Right cardiac atrium (tissue), 5 donors: ENCODE measurements at places on chromosomes 4 and X.

- no peak for DNase-seq
Measured at GRCh38 chrX:95884186-95884585, 800.5 kb upstream of the DIAPH2 start.

DNA sequence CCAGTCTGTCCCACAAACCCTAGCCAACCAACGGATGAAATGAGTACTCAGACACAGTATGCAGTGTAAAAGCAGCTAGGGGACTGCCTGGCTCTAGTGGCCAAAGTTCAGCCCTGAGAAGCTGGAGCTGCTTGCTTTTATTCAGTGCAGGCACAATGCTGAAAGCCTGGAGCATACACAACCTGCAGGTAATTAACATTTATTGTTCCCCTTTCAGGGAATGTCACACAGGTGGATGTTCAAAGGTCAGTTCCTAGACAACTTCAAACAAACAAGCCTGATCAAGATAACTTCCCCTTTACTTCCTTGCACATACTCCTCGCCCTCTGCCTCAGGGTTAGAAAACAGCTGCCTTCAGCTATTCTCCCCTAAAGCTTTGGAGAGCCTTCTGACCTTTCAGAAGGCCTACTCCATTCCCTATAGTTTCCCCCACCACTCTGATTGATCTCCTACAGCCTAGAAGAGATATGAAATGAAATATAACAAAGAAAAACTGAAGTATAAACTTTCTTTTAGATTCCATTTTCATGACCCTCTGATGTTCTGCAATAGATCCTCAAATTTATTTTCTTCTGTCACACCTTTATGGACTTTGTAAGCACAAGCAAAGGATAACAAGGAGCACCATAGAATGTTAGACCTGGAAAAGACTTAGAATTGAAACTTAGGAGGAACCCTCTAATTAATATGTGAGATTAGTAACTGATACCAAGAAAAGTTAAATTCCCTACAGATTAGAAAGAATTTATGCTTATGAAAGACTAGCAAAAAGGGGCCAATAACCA, 6.8 kb upstream of the DCAF8L1 start:
- no peak for DNase-seq

DNA sequence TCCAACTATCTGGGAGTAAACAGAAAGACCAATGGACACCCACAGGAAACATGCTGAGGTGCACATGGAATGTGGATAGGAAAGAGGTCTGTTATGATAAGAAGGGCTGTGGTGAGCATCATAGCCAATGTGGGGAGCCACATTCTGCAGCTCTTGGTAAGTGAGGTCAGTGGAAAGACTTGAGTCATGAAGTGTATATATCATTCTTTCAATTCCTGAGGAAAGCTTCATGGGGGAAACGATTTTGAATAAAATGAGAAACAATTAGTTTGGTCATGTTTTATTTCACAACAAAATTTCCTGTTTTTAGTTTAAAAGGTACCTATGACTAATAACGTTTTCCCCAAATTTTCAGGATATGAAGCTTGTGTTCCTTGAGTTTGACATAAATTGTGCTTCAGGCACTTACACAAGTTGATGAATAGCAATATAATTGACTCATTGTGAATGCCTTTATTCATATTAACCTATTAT, 41.4 kb upstream of the RASSF6 start:
- no peak for DNase-seq

- no peak for DNase-seq
Measured at GRCh38 chr4:10006601-10007435, 14.5 kb downstream of the SLC2A9 start.

DNA sequence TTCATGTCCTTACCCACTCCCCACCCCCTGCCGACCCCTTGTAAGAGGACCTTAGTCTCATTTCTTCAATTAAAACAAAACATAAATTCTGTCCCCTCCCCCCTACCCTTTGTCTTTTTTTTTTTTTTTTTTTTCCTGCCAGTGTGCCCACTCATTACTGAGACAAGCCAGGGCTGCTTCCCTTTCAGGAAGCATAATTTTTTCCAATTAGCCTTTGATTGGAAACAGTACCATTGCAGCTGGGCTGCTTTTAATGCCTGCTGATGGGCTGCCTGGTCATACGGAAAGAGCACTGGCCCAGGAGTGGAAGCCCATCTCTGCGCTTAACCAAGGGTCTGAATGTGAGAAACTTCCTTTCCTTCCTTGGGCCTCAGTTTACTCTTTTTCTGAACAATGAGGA, 18.6 kb upstream of the CAPN6 start:
- DNase-seq: no peak

DNA sequence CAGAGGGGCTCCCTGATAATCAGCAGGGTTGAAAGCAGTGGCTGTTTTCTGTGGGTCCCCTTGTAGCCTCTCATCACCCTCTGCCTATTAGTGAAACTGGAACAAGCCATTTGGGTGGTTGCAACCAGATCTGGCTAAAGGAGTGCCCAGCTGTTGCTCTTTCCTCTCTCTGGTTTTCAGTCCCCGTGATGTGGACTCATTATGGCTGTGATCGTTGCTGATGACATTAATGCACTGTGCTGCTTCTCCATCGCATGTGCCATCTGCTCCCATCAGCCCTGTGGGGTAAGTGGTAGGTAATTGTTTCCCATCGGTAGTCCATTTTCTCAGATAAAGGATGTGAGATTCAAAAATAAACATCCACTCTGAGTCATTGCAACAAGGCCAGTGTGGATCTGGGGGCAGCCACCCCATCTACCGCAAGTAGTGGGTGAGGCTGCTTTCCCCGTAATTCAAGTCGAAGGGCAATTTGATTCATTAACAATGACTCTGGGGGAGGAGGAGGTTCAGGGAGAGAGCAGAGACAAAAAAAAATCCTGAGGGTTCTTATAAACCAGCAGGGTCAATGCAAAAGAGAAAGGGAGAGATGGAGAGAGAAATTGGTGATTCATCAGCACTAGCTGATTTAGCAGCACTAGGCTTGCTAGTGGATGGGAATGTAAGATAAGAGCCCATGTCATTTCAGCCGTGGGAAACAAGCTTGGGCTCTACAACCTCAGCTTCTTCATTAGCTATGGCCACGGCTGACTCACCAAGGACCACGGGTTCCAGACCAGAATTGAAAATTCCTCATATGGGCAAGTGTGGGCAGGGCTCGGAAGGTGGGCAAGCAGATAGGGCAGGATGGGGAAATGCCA, 357.8 kb downstream of the MID1IP1 start:
- DNase-seq: no peak

DNA sequence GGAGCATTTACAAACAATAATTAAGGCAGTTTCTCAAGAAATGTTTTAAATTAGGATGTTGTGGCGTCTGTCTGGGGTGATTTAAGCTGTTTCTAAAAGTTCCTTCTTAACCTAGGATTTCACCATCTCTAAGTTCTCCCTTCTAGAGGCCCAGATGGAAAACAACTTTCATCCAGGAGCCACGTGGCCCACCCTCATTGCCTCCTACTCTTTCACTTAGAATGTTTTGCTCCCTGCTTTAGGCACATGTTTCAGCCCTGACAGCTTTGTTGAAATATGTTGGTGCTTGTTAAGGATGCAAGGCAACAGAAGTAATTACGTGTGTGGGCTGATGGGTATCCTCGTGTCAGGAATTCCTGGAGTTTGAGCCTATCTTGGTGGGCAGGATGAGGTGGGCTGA, 131.3 kb downstream of the GUCY2F start:
- no peak for DNase-seq

DNA sequence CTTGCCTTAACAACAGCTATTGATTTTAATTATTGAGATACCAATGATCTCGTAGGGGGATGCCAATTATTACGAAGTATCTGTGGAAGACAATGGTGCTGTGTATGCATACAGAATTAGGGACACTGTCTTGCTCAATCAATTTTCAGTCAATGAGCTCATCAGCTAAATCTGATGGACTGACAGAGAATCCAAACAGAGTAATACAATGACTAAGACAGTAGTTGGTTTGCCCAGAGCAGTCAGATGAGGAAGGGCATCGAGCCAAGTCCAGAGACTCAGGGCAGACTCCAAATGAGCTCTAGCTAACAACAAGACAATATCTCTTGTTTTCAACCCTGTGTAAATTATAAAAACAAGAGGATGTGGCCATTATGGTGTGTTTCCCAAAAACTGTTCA, 14.7 kb upstream of the GSX2 start:
- DNase-seq: peak; percentile 63

GRCh38 chr4:36533944-36534343, 252.5 kb downstream of the DTHD1 start:
- no peak for DNase-seq

GRCh38 chr4:42412251-42412650, 15.0 kb downstream of the SHISA3 start:
- DNase-seq: no peak

- DNase-seq: no peak
Measured at GRCh38 chr4:39166177-39166576, 16.2 kb upstream of the WDR19 start.

DNA sequence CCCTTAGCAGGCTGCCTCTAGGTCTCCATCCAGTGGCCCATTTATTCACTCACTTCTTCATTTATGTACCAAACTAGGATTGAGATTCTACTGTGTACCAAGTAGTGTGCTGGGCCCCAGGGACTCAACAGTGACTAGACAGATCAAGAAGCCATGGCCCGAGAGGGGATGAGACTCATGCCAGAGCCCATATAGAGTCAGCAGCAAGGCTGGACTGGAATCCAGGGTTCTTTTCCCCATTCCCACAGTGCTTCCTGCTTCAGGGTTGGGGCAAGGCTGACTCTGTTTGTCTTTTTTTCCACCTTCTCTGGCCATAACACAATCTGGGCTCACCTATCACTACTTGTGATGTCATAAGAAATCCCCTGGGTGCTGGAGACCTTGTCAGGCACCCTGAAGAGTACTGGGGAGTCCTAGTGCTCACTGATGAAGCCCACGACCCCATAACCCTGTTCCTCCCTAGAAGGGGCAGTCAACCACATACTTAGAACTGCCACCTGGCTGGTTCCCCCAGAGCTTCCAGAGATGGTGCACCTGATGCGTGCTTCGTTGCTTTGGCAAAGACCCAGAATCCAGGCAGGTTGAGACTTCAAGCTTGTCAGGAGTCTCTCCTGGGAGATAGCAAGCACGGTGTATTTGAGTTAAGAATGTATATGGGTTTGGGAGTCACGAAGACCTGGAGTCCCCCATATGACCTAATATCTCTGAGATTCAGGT, 6.2 kb downstream of the RTL5 start:
- DNase-seq: no peak

GRCh38 chr4:46211406-46211805, 87.6 kb upstream of the GABRG1 start:
- DNase-seq: no peak

- no peak for DNase-seq
Measured at GRCh38 chr4:52103319-52103718, 52.2 kb downstream of the SPATA18 start.

DNA sequence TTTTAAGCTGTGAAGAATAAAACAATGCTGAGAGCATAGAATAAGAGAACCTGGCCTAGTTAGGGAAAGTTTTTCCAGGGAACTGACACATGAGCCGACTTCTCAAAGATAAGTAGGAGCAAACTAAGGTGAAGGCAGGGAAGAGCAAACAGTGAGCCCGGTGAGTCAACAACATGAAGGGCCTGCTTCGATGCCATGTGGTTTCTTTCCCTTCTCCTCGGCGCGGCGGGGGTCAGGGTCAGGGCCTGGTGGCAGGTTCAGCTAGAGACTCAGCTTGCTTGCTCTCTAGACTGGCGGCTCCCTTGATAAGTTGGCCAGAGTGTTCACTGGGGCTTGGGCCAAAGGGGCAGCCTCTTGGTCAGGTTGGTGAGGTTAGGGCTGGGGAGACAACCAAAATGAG, 81.1 kb downstream of the DLG3 start:
- DNase-seq: no peak

GRCh38 chr4:122522944-122523343, 66.4 kb upstream of the IL2 start:
- DNase-seq: no peak

DNA sequence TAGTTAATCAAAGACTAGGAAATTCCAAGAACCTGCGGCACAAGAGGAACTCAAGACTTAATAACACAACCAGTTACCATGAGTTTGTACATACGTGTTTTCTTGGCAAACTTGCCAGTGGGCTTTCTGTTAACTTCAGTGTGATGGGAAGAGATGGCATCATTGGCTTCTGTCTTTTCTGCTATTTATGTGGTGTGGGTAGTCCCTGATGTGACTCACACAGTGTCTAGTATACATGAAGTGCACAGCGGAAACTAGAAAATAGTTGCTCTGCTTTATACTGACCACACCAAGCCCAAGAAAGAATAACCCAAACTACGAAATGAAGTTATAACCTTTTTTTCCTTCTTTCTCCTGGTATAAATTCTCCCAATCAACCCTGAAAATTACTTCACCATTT, 24.5 kb downstream of the DAPP1 start:
- DNase-seq: no peak

GRCh38 chrX:87813566-87813965, 296.0 kb downstream of the KLHL4 start:
- DNase-seq: no peak

GRCh38 chrX:51494409-51494808, 2.0 kb downstream of the NUDT11 start:
- DNase-seq: no peak

GRCh38 chrX:109281483-109282275, 200.2 kb downstream of the GUCY2F start:
- no peak for DNase-seq

DNA sequence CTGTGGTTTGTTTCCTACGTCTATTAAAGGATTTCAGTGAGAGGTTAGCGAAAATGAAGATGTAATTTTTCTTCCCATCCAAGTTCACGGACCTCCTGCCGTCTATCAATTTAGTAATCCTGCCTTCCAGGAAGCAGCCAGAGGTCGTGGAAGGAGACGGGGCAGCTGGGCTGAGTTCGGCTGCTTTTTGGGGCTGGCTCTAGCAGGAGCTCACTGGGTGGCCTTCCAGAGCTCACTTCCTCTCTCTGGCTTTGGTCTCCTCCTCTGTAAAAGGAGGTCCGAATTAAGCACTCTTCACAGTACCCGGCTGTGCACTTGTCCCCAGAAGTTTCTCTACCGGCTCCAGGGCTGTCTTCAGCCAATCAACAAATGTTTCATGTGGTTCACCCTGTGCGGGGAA, 295.4 kb downstream of the BCOR start:
- DNase-seq: no peak

- DNase-seq: no peak
Measured at GRCh38 chrX:95919605-95920004, 765.0 kb upstream of the DIAPH2 start.

GRCh38 chrX:36159254-36159653, 239.7 kb downstream of the CFAP47 start:
- DNase-seq: no peak
